ENCODE measurements at places on chromosomes 6 and 20.
A peak's percentile ranks its signal among the peaks of the same experiment; 100 is the strongest.

DNA sequence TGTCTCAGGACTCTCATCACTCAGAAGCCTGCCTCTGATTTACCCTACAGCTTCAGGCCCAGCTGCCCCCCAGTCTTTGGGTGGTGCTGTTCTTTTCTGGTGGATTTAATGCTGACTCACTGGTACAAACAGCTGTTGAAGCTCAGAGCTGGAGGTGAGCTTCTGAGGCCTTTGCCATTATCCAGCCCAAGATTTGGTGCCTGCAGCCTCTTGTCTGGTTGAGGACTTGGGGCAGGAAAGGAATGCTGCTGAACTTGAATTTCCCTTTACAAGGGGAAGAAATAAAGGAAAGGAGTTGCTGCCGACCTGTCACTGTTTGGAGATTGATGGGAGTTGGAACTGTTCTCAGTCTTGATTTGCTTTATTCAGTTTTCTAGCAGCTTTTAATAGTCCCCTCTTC is 19.8 kb downstream of the ABCF1 start:
- peak; percentile 9 for DNase-seq

- no peak for DNase-seq
Observed at GRCh38 chr6:34030831-34031624, 114.9 kb downstream of the GRM4 start.

GRCh38 chr6:144696610-144697368 is 411.7 kb downstream of the UTRN start:
- no peak for DNase-seq

- no peak for DNase-seq
Observed at GRCh38 chr6:148518511-148519156, 176.0 kb downstream of the SASH1 start.

GRCh38 chr6:72689107-72689954 is 67.5 kb downstream of the KCNQ5 start:
- DNase-seq, result peak; percentile 2

Data from kidney tubule cell (primary cell).